ENCODE measurements at places on chromosomes 5 and 9. TPM values are rescaled to one million over a fixed set of nuclear protein-coding genes. Genes with fewer than 3 reads are reported as not detected.

ADAMTSL2 gene
- 2.4 TPM for total RNA-seq

PDE6A gene
- not detected for total RNA-seq

HBEGF gene
- 13.0 TPM for total RNA-seq

LTC4S gene
- 28.2 TPM for total RNA-seq

ZNF474 gene
- total RNA-seq, result 0.33 TPM

RC3H2 gene
- total RNA-seq, result 44.5 TPM

KIF27 gene
- total RNA-seq, result 19.2 TPM

NMUR2 gene
- total RNA-seq, result 1.9 TPM

DMRT2 gene
- not detected for total RNA-seq

DIPK1B gene
- total RNA-seq, result 19.4 TPM

OR1Q1 gene
- total RNA-seq, result not detected

TICAM2 gene
- 1.5 TPM for total RNA-seq

RANBP3L gene
- 7.7 TPM for total RNA-seq

CAMK4 gene
- 0.45 TPM for total RNA-seq

STXBP1 gene
- total RNA-seq, result 83.4 TPM

ARHGEF39 gene
- total RNA-seq, result 0.45 TPM

CARD6 gene
- total RNA-seq, result 23.7 TPM

PCDHAC2 gene
- 5.4 TPM for total RNA-seq

LRSAM1 gene
- 13.7 TPM for total RNA-seq
